ENCODE measurements at places on chromosomes 3 and 15.

- peak; percentile 94 for DNase-seq
These were observed 263.8 kb downstream of the TBC1D5 start for GRCh38 chr3:17478673-17479072.

GRCh38 chr3:126481808-126482502 is 6.3 kb upstream of the ZXDC start:
- DNase-seq = no peak

DNA sequence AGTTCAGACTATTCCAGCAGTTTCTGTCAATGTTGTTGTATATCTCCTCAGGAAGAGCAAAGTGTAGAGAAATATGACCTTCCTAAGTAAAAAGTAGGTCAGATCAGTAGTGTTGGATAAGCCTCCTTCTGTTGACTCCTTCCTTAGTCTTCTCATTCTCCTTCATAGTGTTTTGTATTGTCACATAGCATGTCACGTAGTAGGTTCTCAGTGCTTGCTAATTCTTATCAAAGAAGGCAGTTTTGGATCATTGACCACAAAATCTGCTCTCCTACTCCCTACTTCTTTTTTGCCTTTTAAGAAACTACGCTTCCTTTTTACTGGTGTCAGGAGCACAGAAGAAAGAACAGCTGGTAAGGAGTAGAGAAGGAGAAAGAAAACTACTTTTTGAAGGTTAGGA is 1.0 kb upstream of the MGA start:
- no peak for DNase-seq

DNA sequence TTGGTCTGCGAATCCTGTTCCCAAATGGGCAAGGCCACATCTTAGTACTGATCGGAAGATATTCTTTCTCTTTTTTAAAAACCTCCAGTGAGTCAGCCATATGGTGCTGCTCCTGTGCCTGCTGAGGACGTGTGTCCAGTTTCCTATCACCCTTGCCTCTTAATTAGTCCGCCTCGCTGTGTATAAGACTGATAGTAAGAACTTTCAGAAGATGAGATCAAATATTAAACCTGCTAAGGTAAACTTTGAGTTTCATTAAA is 612 bp downstream of the UBA5 start:
- peak; percentile 66 for DNase-seq

GRCh38 chr3:51393564-51393963 is 2.5 kb downstream of the RBM15B start:
- DNase-seq = no peak

DNA sequence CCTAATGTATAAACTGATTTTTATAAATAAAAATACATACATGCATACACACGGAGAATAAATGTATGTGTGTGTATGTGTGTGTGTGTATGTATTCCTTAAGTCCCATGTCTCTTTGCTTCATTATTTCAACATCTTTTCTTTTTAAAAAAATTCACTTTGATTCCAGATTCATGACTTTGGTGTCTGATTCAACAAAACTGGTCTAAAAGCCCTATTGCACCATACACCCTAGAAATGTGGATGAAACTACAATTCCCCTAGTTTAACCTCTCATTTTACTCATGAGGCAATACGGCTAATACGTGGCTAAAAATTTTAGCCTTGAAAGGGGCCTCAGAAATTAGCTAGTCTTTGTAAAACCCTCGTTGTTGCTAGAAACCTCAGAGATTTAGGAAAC is 228.1 kb downstream of the ADAMTS9 start:
- DNase-seq = no peak

GRCh38 chr3:148816981-148817525 is 10.6 kb upstream of the CPB1 start:
- DNase-seq = no peak

DNA sequence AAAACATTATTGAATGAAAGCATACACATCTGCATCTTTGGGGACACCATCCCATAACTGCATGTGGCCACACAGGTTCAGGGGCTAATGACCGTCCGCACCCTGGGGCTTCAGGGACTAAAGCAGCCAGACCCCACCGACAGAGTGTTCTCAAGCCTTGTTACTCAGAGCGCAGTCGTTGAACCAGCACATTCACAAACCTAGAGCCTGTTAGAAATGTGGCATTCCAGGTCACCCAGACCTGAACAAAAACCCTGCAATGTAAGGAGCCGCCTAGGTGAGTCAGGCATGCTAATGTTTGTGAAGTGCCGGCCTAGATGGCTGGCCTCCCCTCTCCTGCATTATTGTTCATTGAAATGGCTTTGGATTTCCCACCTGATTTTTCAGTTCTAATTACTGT is 52.3 kb upstream of the HACD2 start:
- DNase-seq = no peak

GRCh38 chr15:63332367-63333124 is 49.1 kb downstream of the CA12 start:
- peak; percentile 84 for DNase-seq

GRCh38 chr3:155308831-155309230 is 15.3 kb upstream of the STRIT1 start:
- DNase-seq = no peak

DNA sequence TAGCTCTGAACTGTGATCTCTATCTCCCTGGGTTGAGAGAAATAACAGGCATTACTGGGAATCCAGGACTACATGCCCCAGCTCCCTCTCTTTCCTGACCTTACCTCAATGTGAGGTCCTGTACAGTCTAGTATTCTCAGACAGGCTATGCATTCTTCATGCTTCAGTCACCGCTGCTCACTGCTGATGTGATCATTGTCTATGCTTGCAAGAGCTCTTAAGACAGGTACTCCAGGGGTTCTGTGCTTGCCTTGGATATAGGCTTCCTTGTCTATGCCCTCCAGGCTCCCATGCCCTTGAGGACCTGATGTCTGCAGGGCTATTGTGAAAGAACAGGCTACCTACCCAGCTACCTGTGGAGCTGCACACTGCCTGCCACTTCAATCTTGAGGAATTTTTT is 183.6 kb downstream of the MBNL1 start:
- DNase-seq = no peak

GRCh38 chr3:168596175-168596823 is 500.6 kb upstream of the GOLIM4 start:
- DNase-seq = no peak

DNA sequence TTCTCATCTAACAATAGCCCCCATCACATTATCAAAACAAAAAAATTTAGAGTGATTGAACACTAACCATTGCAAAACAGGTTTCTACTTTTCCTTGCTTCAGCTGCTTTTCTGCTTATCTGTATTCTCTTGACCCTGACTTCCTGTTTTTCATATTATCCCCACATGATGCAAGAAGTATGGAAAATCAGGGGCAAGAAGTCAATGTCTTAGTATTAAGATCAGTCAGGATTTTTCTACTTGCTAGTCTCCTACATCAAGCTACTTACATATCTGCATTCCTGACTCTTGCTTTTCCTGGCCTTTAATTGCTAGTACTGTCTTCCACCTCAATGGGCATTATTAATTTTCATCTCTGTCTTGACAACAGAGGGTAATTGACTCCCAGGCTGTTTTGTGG is 300.2 kb downstream of the OTOL1 start:
- DNase-seq = no peak

GRCh38 chr15:78394981-78395616 is 42.9 kb upstream of the IREB2 start:
- DNase-seq = no peak

DNA sequence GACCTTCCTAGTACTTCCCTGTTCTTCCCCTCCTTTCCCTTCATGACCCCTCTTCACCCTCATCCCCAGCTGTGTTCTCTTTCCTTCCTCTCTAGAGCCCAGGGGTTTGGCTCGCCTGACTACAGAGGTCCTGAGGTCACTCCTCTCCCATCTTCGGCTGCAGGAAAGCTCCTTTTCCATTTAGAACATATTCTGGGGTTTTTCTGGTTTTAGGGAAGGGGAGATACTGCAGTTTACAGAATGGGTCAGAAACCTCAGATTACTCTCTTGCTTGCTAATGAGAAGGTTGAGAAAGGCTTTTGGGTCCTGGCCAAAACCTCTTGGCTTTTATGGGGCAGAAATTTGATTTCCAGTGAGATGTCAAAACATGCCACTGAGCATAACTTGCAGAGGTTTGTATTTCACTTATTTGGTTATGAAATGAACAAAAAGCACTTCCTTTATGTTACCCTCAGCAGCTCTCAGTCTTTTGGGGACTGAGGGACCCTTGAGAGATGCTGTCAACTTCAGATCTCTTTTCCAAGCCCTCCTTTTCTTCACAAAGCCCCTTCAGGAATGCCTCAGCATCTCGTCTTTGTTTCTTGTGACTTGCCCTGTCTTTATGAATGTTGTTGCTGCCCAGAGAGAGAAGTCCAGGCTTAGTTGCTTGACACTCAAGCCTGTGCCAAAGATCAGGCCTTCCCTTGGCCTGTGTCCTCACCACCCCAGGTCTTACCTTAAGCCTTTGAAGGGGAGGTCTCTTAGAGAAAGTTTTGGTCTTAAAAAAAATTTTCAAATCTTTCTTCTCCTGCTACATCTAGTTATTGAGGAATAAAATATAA is 121.7 kb upstream of the TPM1 start:
- DNase-seq = no peak

DNA sequence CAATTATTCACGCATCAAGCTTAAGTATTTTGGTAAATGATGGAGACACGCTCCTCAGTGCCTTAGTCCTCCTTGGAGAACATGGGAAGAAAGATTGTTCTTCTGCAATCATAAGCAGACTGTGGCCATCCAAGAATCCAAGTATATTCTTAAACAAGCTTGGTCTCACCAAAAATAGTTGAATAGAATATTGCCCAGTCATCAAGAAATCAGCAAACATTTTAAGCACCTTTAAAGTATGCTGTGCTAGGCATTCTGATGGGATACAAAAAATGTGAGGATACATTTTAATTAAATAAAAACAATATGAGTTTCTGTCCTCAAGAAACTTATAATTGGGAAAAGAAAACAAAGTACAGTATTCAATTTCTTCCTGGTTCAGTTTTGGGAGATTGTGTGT is 445.5 kb downstream of the CNTN4 start:
- no peak for DNase-seq

DNA sequence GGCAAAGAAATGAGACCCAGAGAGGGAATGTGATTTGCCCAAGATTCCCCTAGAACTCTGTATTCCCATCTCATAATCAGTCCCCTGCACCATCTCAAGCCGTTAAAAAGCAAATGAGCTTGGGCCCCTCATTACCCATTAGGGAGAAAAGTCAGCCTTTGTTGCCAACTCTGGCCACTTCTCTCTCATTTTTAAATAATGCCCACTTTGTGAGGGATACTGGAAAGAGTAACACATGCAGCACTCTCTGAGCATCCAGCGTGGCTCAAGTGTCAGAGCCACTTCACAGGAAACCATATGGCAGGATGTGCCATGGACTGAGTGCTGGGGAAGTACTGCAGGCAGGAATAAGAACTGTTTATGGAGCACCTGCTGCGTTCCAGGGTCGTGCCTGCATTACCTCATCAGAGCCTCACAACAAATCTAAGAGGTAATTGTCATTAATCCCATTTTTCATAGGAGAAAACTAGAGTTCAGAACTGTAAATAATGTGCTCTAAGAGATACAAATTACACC is 49.8 kb upstream of the SLC6A1 start:
- DNase-seq = no peak

- DNase-seq = no peak
These were observed 83.4 kb downstream of the ATP2B2 start for GRCh38 chr3:10421996-10422395.

- DNase-seq = no peak
These were observed 63.8 kb upstream of the EPHB3 start for GRCh38 chr3:184497804-184498203.

GRCh38 chr3:126745760-126746394 is 41.8 kb downstream of the CHCHD6 start:
- no peak for DNase-seq

DNA sequence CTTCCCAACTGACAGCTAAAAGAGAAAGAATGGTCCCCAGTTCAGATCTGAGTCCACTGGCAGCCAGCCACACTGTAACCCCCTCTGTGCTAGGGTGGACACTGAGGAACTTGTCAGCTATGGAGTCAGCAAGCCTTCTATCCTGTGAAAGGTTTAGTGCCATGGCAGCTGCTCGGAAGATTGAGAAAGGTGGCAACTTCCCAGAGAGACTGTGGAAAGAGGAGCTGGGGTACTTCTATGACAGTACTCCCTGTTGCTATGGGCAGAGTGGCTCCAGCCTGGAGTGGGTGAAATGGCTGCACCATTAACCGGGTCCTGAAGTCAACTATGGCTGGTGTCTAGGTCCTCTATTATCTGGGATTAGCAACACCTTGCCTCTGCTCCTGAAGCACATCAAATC is 447.2 kb downstream of the EPHB1 start:
- no peak for DNase-seq

DNA sequence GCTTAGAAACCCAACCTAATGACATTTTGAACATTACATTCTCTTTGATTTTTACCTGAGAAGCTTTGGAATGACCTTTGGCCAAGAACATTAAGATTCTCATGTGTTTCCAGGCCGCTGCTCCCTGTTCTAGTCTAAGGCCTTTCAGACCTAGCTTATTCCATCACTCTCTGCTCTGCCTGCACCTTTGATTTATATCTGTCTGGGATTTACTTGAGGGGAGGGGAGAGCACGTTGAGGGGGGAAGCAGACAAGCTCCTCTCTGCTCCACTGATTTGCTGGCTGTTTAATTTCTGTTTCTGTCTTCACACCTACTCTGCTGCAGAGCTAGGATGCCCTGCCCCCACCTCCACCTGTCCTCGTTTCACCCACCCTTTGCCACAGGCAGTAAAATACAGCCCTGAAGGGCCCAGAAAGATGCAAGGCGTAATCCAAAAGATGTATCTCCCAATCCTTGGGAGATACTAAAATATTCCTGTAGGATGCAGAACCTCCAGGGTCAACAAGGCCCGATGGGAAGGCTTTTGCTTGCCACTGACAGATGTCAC is 429.8 kb downstream of the EPHB1 start:
- no peak for DNase-seq

- DNase-seq = no peak
These were observed 322.3 kb downstream of the CNTN4 start for GRCh38 chr3:2420919-2421318.
